ENCODE measurements at places on chromosomes 3 and 15. TPM values are rescaled to one million over a fixed set of nuclear protein-coding genes. Genes with fewer than 3 reads are reported as not detected.

GRCh38 chr15:48759921-48760320 is 50.9 kb downstream of the CEP152 start:
- no peak overlapping the region for H3K4me3 ChIP-seq
- no peak for DNase-seq
- H3K27ac ChIP-seq, result no peak overlapping the region
- H3K36me3 ChIP-seq, result peaks cover 75% of the 10 kb centered on the region
- no peaks in the 10 kb centered on the region for H3K27me3 ChIP-seq

The STRIT1 gene
- not detected for total RNA-seq

DNA sequence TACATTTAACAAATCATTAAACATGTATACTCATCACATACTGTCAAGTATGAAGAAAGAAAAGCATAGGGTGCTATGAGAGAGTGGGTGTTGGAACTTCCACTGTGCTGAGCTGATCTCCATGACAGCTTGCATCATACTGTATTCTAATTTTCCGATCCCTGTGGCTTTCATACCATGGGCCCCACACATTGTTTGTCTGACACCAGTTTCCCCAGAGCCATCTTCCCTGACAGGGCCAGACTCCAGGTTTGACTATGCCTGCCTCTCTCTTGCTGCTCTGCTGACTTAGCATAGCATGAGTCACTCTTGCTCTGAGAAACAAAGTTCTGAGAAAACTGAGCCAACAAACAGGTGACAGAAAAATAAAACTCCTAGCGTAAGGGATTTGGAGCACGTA is 37.0 kb upstream of the CASR start:
- H3K4me1 ChIP-seq, result no peaks in the 10 kb centered on the region
- no peaks in the 10 kb centered on the region for H3K36me3 ChIP-seq
- no peak for DNase-seq
- H3K4me3 ChIP-seq, result no peak overlapping the region
- no peaks in the 10 kb centered on the region for H3K27me3 ChIP-seq

GRCh38 chr3:110227991-110228390 is 843.6 kb upstream of the NECTIN3 start:
- no peak for DNase-seq
- no peak overlapping the region for H3K4me3 ChIP-seq
- no peaks in the 10 kb centered on the region for H3K27me3 ChIP-seq

The ADPRH gene
- 1.3 TPM for total RNA-seq

The TMEM207 gene
- total RNA-seq, result not detected

DNA sequence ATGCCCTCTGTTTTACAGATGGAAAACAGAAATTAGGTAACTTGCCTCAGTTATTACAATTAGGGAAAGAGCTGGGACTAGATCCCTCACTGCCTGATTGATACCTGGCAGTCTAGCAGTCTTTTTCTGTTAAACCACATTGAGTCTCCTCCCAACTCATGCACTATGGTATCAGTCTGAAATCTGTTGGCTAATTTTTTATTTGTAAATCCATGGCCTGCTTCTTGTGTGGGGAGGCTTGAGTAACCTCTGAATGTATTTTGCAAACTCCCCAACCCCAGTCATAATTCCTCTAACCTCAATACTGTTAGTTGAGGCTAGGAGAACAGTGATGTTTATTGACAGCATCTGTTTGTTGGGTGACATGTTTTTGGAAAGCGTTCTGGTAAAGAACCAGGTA is 35.9 kb downstream of the TMOD3 start:
- H3K27me3 ChIP-seq, result no peaks in the 10 kb centered on the region
- peaks cover 56% of the 10 kb centered on the region for H3K4me1 ChIP-seq
- H3K27ac ChIP-seq, result 0 out of 2 replicates have a peak overlapping the region, but pooled peaks have one; percentile 4
- H3K36me3 ChIP-seq, result peaks cover 62% of the 10 kb centered on the region

DNA sequence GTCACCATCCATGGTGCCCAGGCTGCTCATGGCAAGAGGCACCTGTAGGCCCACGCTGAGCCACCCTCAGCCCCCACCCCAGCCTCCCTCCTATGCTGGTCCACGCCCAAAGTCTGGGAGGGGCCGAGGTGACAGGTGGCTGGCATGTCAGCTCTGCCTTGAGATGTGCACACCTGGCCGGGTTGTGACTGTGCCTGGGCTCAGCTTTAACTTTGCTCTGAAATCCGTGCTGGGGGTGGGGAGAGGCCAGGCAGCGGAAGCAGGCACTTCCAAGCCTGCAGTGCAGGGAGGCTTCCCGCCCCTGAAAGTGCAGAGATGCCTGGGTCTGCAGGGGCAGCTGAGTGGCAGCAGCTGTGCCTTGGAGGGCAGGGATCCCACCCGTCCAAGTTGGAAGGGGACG is 1124.8 kb downstream of the SI start:
- no peak overlapping the region for H3K27ac ChIP-seq
- H3K4me1 ChIP-seq, result no peaks in the 10 kb centered on the region
- no peaks in the 10 kb centered on the region for H3K27me3 ChIP-seq
- H3K4me3 ChIP-seq, result no peak overlapping the region
- no peak for DNase-seq

DNA sequence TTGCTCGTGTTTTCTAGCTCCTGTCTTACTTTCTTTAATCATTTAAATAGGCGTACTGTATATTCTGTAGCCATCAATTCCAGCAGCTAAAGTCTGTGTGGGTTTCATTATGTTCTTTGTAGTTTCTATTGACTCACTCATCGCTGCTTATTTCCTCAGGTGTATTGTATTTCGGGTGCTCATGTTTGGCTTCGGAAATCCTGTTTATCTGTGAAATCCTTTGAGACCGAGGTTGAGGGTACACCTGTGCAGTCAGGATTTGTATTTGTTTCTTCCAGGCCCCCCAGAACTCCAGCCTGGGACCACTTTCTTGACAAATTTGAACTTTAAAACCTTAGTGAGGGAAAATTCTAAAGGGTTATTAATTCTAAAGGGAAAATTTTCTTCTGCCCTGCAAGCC is 2.0 kb upstream of the PAK2 start:
- peaks cover 17% of the 10 kb centered on the region for H3K4me1 ChIP-seq
- H3K36me3 ChIP-seq, result peaks cover 8% of the 10 kb centered on the region
- no peaks in the 10 kb centered on the region for H3K27me3 ChIP-seq
- H3K4me3 ChIP-seq, result no peak overlapping the region
- no peak overlapping the region for H3K27ac ChIP-seq
- no peak for DNase-seq

- no peaks in the 10 kb centered on the region for H3K27me3 ChIP-seq
- peak; percentile 91 for DNase-seq
- peaks cover 23% of the 10 kb centered on the region for H3K4me1 ChIP-seq
- H3K4me3 ChIP-seq, result no peak overlapping the region
Observed at GRCh38 chr3:54891540-54891897, 36.3 kb downstream of the LRTM1 start.

The RTP1 gene
- total RNA-seq, result not detected

DNA sequence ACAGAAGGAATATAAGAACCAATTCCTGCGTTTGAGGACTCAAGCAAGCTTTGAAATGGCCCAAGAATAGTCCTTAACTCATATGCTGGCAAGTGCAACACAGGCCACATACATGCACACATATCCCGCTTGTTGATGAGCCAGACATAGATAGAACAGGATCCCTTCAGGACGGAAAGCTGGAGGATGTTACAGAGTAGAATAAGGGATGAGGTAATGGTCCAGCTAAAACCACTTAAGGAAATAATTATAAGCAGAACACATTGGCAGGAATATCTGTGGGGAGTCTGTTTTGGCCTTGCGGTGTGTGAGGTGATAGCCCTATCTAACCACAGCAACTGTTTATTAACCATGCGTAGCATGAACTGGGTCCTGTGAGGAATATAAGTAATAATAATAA is 25.0 kb downstream of the SCG3 start:
- no peak overlapping the region for H3K4me3 ChIP-seq
- no peak for DNase-seq
- no peaks in the 10 kb centered on the region for H3K4me1 ChIP-seq
- H3K27ac ChIP-seq, result no peak overlapping the region

DNA sequence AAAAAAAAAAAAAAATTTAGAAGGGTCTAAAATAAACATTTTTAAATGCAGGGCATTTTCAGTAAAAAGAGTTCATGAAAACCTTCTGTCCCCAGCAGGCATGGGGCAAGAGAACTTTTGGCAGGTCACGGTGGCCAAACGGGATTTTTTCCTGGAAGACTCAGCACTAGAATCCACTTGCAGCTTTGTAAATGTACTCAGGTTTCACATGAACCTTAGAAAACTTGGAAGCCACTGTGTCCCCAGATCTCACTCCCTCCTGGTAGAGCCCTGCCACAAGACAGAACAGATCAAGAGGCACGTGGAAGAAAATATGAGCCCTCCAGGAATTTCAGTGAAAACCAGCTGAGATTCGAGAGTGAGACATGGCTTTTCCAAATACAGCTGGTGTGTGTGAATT is 2.1 kb upstream of the GNB5 start:
- H3K4me3 ChIP-seq, result no peak overlapping the region
- H3K27ac ChIP-seq, result no peak overlapping the region
- no peaks in the 10 kb centered on the region for H3K36me3 ChIP-seq
- no peak for DNase-seq
- no peaks in the 10 kb centered on the region for H3K4me1 ChIP-seq
- H3K27me3 ChIP-seq, result no peaks in the 10 kb centered on the region

The MORC1 gene
- not detected for total RNA-seq

The ZIC1 gene
- 10.9 TPM for total RNA-seq

DNA sequence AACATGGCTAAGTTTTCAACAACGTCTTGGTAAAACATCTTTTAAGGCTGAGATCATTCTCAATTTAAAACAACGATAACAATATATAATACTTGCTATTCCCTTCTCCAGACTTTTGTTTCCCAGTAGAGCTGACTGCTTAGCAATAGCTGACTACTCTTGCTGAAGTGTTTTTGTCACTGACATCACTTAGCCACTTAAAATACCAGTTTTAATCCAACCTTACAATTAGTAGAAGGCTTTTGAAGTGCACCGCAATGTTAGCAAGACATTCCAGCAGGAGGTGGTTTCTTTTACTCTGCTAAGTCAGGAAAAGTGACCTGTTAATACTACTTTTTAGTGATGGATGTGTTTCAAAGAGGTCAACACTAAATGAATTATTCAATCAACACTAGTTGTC is 28.7 kb upstream of the GBE1 start:
- H3K4me3 ChIP-seq, result no peak overlapping the region
- no peaks in the 10 kb centered on the region for H3K27me3 ChIP-seq
- H3K36me3 ChIP-seq, result no peaks in the 10 kb centered on the region
- no peak overlapping the region for H3K27ac ChIP-seq
- DNase-seq, result no peak

The ADAMTS17 gene
- total RNA-seq, result 0.50 TPM

The HRG gene
- total RNA-seq, result not detected

DNA sequence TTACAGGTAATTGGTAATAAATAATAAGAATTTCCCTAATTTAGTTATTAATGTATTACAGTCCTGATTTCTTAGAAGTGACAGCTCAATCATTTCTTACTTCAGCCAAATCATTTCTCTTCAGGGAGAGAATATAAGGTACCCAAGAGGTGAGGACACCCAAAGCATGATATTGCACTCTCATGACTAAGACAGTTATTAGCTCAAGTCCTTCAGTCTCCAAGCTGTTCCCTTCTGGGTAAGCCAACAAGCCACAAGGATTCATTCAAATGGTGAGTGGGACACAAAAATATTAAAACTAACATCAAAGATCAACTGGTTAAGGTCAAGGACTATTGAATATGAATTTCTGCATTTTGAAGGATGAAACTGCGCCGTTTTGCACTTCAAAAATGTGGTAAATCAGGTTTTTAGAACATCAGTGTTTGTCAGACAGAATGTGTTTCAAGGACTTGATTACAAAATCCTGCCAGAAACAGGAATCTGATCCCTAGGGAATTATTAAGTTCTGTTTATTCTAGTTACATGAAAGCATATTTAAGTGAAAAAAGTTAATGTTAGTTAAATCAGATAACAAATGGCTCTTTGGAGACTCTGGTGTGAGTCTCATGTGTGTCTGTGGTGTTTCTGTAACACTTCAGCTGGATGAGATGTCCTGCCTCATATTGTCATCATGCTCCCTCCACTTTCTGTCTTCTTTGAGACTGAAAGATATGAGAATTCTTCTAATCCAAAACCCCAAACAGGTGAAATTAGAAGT is 101.7 kb upstream of the COL8A1 start:
- H3K4me1 ChIP-seq, result peaks cover 12% of the 10 kb centered on the region
- H3K36me3 ChIP-seq, result no peaks in the 10 kb centered on the region
- no peak for DNase-seq
- no peak overlapping the region for H3K4me3 ChIP-seq
- no peak overlapping the region for H3K27ac ChIP-seq
- H3K27me3 ChIP-seq, result no peaks in the 10 kb centered on the region

The TTLL13 gene
- total RNA-seq, result not detected

GRCh38 chr3:105746231-105746996 is 122.4 kb downstream of the CBLB start:
- no peak overlapping the region for H3K27ac ChIP-seq
- no peaks in the 10 kb centered on the region for H3K36me3 ChIP-seq
- no peak overlapping the region for H3K4me3 ChIP-seq
- H3K27me3 ChIP-seq, result no peaks in the 10 kb centered on the region

- peak overlapping the region; percentile 25 for H3K4me3 ChIP-seq
- peak overlapping the region; percentile 60 for H3K27ac ChIP-seq
- H3K4me1 ChIP-seq, result peaks cover 3% of the 10 kb centered on the region
- no peaks in the 10 kb centered on the region for H3K27me3 ChIP-seq
- DNase-seq, result peak; percentile 62
Observed at GRCh38 chr15:77944002-77944867, 133.3 kb downstream of the TBC1D2B start.

The SENP5 gene
- 35.6 TPM for total RNA-seq

DNA sequence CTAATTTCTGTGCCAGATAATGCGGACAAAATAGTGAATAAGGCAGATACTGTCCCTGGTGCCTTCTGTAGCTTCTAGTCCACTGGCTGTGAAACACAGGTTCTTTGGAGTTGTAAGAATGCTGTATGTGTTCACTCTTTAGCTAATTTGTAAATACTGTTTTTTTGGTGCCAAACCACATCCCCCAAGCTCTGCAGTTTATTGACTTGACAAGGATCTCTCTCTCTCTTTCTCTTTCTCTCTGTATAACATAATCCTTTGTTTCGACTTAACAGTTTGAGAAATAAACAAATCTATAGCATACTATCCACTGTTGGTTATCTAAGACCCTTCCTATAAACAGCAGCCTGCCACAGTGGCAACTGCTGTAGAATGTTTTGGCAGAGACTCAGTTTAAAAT is 7.6 kb downstream of the SMAD3 start:
- H3K27me3 ChIP-seq, result no peaks in the 10 kb centered on the region
- peaks cover 86% of the 10 kb centered on the region for H3K4me1 ChIP-seq
- no peak overlapping the region for H3K4me3 ChIP-seq
- DNase-seq, result peak; percentile 39

- no peaks in the 10 kb centered on the region for H3K36me3 ChIP-seq
- H3K27ac ChIP-seq, result no peak overlapping the region
- no peak for DNase-seq
- H3K4me3 ChIP-seq, result no peak overlapping the region
Observed at GRCh38 chr3:160194438-160194837, 30.8 kb upstream of the C3orf80 start.

DNA sequence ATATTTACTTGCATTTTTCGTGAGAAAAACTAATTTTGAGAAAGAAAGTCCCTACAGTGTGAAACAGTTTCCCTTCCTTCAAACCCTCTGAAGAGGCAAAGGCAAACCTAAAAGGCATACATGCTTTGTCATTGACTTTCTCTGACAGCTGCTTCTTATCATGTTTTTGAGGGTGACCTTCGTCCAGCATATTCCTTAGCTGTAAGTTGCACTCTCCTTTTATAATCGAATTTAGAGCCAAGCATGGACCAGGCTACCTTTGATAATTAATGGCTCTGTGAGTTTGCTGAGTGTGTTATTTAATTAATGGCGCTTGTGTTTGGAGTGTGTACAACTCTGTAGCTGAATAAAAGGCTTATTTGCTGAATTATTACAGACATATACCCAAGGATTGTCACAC is 684.2 kb upstream of the CFAP20DC start:
- no peaks in the 10 kb centered on the region for H3K36me3 ChIP-seq
- H3K4me1 ChIP-seq, result no peaks in the 10 kb centered on the region
- no peak for DNase-seq
- H3K4me3 ChIP-seq, result no peak overlapping the region
- H3K27ac ChIP-seq, result no peak overlapping the region

All from SJSA1 (cell line).